ENCODE measurements at places on chromosomes 1 and 21. TPM values are rescaled to one million over a fixed set of nuclear protein-coding genes. Genes with fewer than 3 reads are reported as not detected.
A peak's percentile ranks its signal among the peaks of the same experiment; 100 is the strongest.

DNA sequence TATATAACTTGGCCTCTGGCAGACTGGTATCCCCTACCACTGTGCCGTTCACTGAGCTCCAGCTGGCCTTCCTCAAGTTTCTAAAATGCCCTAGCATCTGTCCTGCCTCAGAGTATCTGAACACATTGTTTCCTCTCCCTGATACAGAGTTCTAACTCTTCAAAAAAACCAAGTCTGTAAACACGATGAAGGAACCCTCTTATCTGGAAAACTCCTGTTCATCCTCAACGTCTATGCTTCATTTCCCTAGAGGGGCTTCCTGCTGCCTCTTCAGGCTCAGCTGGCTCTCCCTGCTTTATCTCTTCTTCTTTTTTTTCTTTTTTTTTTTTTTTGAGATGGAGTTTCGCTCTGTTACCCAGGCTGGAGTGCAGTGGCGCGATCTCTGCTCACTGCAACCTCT lies 5.6 kb downstream of the BSDC1 start:
- DNase-seq, result no peak

GRCh38 chr1:180860535-180860934 lies 52.2 kb upstream of the KIAA1614 start:
- DNase-seq, result no peak

DNA sequence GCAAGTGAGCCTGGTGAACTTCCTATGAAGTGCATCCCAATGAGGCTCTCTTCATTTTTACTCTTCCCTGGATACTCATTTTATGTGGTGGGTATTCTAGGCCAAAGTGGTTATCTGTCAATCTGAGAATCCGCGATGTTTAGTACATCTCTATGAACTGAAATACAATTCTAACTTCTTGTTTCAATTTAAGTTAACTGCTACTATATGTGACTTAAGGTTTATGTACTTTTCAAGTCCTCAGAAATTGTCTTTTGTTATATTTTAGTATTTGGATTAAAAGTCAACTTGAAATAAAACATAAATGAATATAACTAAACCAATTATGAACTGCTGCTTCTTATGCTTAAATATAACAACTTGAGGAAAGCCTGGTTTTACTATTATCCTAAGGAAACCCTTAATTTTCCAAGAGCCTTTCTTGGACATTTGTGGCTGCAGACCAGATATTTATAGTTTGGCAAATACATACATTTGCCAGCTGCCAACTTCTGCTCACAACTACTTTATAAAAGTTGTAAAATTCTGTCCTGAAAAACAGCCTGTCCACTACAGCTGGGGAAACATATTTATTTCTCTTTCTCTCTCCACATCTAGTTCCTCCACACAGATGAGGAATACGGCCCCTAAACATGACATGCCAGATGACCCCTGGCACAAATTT lies 60.4 kb downstream of the ENAH start:
- DNase-seq, result no peak

- no peak for DNase-seq
Observed at GRCh38 chr1:9200441-9200840, 34.1 kb upstream of the H6PD start.

DNA sequence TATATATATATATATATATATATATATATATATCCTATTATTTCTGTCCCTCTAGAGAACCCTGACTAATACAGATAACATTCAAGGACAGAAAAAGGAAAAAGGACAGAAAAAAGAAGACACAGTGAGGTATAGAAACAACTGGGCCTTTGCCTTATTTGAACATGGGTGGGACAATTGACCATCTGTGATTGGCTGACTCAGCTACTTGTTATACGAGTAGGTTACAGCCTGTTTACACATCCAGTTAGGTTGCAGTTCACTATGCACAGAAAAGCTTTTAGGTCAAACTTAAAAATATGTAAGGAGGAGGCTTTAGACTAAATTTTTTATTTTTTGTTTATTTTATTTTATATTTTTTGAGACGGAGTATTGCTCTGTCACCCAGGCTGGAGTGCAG lies 39.8 kb upstream of the RGS8 start:
- no peak for DNase-seq

GRCh38 chr1:169890761-169891538 lies 2.7 kb downstream of the SCYL3 start:
- no peak for DNase-seq

DNA sequence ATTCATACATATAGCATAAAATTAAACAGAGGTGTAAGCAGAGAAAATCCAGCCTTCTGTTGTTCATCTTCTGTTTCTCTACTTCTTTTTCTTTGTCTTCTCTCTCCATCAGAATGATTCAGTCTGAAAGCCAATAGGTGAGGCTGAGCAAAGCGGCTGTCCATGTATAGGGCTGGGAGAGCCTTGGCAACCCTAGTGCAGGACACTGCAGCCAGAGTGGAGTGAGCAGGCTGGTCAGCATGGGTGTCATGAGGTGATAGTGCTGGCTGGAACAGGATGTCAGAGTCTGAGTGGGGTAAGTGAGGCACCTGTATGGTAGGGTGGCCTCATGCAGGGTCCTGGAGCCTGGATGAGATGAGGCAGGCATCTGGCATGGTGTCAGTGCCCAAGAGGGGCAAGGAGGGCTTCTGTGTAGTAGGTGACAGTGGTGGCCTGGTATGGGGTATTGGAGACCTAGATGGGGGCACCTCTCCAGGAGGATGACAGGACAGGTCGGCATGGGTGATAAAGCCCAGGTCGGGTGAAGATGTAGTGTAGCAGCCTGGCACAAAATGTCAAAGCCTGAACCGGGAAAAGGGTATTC lies 45.5 kb upstream of the GTF2B start:
- no peak for DNase-seq

DNA sequence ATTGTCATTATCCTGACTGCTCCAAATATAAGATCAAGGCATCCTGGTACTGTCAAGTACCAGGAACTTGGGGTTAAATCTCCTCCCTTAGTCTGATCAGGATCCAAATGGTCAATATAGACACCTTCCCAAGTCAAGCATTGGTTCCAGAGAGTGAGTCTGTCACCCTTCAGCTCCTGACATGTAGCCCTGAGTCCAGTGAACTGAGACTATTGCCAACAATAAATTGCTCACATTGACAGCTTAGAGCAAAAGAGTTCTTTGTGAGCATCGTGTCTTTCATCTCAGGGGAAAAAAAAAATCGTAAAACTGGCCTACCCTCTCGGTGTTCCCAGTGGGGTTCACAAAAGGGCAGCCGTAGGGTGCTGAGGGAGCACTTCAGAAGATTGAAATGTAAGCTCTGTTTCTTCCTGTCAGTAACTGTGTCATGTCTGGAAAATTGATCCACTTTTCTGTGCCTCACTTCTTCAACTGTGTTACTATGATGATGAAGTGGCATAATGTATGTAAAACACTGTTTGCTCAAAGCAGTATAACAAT lies 228.5 kb downstream of the KCNH1 start:
- no peak for DNase-seq

DNA sequence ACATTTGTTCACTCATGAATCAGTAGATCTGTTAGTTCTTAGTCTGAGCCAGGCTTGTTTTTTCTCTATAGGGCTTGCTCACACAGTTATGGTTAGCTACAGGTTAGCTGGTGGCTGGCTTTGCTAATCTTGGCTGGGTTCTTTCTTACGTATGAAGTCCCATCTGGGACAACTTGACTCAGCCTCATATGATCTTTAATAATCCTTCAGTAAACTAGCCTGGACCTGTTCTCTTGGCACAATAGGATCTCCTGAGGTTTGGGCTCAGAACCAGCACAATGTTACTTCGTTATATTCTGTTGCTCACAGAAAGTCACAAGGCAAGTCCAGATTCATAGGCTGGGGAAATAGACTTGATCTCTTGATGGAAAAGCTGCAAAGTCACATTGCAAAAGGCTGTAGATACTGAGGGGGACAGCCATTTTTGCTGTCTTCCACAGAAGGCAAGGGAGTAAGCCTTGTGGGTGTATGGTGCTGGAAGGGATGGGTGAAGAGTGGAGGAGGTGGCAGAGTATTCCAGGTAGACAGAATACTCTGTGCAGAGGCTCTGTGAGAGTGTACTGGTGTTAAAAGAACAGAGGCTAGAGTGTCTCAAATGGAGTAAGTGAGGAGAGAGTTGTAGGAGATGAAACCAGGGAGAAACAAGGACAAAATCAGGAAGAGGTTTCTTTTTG lies 24.4 kb downstream of the EFCAB7 start:
- no peak for DNase-seq

DNA sequence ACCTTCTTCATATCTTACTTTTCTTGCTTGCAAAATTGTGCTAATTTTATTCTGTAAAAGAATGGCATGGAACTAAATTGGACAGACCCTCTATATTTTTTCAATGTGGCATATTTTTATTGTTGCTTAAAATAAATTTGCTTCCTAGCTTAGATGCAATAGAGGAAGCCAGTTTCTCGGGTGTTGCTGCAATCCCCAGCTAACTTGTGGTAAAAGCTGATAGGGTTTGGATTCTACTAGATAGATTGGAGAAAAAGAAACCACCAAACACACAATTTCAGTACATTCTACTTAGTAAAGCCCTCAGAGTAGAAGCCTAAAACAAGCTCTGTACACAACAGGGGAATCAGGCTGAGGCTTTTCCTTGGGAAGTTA lies 49.5 kb upstream of the GCLM start:
- no peak for DNase-seq

GRCh38 chr1:243457363-243457982 lies 201.6 kb downstream of the SDCCAG8 start:
- no peak for DNase-seq

DNA sequence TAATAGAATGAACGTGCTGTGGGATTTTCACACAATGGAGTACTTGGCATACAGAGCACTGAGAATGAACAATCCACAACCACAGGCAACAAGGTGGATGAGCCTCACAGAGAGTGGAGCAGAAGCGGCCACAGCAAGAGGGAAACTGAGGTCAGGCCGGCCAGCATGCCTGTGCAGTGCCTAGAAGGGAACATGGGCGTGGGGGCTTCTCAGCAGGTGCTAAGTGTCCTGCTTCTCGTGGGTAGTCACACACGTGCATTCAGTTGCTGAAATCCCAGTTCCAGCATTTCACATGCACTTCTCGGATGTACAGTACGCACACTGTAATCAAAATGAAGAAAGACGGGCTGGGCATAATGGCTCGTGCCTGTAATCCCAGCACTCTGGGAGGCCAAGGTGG lies 33.1 kb downstream of the WDR4 start:
- no peak for DNase-seq

- no peak for DNase-seq
Observed at GRCh38 chr1:230172016-230172537, 105.0 kb downstream of the GALNT2 start.

DNA sequence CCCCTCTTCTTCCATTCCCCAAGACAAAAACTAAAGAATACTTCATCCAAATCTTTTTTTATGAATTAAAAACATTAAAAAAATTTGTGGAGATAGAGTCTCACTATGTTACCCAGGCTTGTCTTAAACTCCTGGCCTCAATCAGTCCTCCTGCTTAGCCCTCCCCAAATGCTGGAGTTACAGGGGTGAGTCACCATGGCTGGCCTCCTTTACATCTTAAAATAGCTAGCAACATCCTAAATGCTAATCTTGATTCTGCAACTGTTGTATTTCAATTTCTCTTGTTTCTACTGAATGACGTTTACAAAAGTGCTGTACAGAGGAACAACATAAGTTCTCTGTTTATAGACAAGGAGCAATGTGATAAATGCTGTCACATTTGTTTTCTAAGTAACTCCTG lies 483.5 kb downstream of the ADGRL2 start:
- DNase-seq, result no peak

- peak; percentile 36 for DNase-seq
Observed at GRCh38 chr1:227192163-227192562, 126.1 kb downstream of the CDC42BPA start.

DNA sequence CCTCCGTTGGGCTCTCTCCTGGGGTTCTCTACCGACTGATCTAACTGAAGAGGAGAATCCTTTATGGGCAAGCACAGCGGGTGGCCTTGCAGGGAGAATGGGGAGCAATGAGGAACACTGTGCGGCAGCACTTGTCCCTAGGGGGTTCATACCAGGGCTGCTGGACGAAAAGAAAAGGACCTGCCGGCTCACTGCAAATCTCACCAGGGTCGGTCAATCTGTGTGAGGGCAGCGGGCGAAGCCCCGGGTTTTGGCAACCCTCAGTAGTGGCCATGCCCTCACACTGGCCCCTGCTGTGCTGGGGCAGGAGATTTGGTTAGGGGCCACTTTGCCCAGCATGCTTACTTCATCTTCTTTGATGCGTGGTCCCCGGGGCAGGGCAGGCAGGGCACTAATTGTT lies 5.9 kb downstream of the LHX9 start:
- no peak for DNase-seq

GRCh38 chr1:43370564-43370963 lies 2.8 kb upstream of the ELOVL1 start:
- no peak for DNase-seq

GRCh38 chr1:65297706-65298105 lies 11.6 kb upstream of the DNAJC6 start:
- DNase-seq, result no peak

DNA sequence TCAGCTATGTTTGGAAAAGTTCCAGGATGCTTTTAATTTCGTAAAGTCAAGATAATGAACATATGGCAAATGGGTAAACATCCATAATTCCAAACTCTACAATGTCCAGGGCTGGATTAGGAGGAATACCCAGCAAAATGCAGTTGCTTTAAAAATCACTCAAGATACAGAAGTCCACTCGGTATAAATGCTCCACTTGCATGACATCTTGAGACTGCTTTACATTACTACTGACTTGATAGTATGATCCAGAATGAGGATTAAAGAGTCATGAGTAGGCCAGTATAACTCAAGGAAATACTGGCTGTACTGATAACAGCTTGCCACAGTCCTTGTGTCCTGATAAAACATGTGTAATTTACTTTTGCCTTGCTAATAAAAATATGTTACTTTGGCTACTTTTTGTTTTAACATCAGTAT lies 58.3 kb upstream of the ANGPTL3 start:
- DNase-seq, result no peak

Gene TMEM35B
- 47.3 TPM for total RNA-seq

Gene LPAR3
- total RNA-seq, result 2.7 TPM

Gene FNDC5
- total RNA-seq, result 6.2 TPM

Gene OR2L8
- total RNA-seq, result not detected

Gene SHISAL2A
- total RNA-seq, result not detected

Gene LHX8
- not detected for total RNA-seq

Gene FAM151A
- not detected for total RNA-seq

Gene RIMS3
- total RNA-seq, result 18.1 TPM

Gene OLFM3
- total RNA-seq, result not detected

Gene DNAJC28
- total RNA-seq, result 0.42 TPM

Gene CCDC28B
- 2.0 TPM for total RNA-seq

Measured in thoracic aorta (tissue), 2 donors.